ENCODE measurements at places on chromosomes 3 and 15.

- no peak for DNase-seq
Observed at GRCh38 chr3:101063401-101063800, 70.2 kb upstream of the ABI3BP start.

DNA sequence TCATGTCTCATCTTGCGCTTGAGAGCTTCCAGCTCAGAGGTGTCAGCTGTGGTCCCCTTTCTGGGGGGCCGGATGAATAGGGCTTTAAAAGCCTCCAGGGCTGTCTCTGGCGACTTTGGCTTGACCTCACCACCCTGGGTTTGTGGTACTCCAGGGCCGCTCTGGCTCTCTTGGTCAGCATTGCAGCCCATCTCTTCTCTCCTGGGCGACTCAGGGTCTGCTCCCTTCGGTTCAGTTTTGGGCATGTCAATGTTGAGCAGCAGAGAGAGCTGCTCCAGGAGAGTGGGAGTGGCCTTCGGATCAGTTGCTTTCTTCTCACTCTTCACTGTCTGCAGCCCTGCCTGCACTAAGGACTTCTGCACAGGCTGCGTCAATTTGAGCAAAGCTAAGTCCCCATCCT is 127.9 kb downstream of the FMN1 start:
- DNase-seq, result no peak

DNA sequence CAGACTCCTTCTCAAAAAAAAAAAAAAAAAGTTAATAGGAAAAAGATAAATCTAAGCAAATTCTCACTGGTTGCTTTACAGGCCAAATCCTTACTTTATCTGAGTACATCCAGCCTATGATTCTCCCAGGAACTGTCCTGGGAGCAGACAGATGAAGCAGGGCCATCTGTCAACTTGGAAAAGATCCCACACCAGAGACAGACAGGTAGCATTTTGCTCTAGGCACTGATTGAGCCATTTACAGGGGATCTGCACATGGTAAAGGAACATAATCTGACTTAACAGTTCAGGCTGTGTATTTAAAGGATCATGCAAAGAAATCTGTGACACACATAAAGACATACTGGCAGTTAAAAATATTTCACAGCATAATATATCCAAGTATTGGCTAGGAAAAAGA is 1006.5 kb downstream of the TBL1XR1 start:
- no peak for DNase-seq

GRCh38 chr3:8872261-8872660 is 91.0 kb downstream of the RAD18 start:
- DNase-seq, result no peak

- DNase-seq, result no peak
Observed at GRCh38 chr3:117480972-117481371, 771.4 kb downstream of the TUSC7 start.

DNA sequence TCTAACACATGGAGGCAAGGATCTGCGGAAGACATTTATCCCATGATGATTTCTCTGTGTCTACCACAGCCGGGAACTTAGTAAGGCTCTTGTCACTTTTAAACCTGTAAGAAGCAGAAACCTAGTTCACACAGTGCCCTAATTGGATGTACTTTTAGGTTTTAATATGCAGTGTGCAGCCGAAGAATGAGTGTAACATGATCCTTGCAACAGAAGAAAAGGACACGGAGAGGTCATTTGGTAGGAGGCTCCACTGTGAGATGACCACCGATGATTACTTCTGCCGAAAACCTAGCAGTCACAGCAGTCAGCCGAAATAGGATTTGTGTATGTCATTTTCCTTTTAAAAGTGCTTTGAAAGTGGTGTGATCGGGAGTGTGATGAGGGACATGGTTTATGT is 6.8 kb downstream of the CACNA1D start:
- no peak for DNase-seq

DNA sequence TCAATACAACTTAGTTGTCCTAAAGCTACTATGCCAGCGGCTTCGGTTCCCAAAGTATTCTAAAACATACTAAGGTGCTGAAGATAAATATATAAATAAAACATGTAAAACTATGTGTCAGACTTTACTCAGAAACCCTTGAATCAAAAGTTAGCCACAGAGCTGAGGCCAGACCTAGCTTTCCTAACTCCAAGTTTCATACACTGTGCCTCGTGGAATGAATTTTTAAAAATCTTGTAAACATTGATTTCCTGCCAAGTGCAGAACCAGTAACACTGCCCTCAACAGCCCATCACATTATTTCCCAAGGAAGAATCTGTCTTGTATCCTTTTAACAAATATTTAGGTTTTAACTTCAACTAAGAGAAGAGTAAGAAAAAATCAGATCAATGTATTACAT is 36.4 kb downstream of the TAMM41 start:
- DNase-seq, result no peak

GRCh38 chr3:192237992-192238608 is 489.2 kb downstream of the FGF12 start:
- DNase-seq, result no peak

DNA sequence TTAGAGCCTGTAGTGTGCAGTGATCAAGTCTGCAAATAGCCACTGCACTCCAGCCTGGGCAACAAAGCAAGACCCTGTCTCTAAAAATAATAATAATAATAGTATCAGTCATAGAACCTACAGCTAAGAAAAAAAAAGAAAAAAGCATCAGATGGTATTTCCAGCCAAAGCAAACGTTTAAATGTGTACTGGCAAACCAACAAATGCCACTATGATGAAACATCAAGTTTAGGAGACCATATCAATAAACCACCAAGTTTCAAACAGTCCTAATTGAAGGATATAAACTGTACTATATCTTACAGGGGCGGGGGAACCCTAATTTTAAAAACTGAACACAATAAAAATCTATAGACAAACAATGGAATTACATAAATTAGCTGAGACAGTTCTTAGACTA is 6.4 kb downstream of the UBP1 start:
- no peak for DNase-seq

DNA sequence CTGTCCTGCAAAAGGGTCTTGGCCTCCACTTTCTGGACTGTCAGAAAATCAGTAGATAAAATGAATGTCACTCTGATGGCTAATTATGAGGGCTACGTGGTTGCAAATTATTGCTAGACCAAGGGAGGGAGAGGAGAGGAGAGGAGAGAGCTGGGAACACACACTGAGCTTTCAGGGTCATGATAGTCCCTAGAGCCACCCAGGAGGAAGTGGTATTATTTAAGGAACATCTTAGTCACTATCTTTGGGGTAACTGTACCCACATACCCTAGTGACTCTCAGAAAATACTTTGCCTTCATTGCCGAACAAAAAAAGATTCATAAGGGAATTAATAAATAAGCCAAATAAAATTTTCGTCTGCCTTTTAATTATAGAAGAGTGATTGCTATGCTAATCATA is 642.3 kb upstream of the CFAP20DC start:
- no peak for DNase-seq

DNA sequence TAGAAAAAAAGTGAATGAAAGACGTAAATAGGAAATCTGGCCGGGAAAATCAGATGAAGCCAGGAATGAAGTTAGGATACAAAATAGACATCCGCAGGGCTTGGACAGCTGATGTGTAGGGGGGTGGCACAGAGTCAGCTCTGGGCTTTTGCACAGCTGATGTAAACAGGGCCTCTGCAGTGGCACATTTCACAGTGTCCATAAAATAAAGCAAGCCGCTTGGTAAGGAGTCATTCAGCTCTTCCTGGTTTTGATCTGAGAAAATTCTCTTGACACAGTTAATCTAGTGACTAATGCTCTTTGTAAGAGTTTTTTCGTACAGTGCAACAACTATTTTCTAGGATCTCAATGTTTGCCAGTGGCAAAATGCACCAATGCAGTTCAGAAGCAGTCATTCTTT is 153.3 kb downstream of the USP13 start:
- no peak for DNase-seq

DNA sequence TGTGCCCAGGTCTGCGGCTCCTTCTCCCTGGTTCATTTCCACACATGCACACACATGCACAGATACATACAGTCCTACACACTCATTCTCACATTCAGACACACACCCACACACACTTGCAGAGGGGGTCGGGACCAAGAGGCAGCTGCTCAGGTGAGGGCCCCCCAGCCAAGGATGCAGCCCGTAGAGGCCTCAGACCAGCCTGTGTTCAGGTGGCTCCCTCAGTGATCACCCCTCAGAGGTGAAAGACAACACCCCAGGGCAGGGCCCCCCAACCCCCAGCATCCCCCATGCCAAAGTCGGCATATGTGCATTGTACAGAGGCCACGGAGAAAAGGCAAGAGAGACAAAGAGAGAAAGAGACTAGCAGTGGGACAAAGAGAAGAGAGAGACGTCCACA is 5.9 kb upstream of the CORO2B start:
- no peak for DNase-seq
